ENCODE measurements at places on chromosomes 1 and 21.

DNA sequence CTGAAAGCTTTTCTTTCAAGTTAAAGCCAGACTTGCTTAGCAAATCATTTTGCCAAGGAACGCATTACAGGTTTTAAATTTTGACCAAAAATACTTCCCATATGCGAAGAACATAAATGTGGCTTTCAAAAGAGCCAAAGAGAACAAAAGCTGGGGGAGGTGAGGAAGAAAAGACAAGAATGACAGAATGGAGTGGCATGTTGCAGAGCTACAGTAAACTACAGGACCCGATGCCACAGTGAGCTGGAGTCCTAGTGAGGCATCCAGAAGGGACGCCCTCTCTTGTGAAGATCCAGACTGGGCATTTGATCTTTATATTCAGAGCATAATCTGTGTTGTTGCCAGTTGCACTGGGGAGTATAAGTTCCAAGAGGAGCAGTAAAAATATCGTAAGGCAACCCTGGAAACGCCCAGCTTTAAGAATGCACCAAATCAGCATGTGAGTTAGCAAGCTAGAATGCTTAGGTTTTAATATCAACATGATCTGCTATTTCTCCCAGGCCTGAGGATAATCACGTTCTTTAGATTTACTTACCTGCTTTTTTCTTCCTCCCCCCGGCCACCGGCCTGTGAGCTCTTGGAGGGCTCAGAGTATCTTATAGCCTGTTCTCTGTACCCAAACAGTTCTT is 48.4 kb upstream of the HOOK1 start:
- no peak for DNase-seq

- DNase-seq, result no peak
Observed at GRCh38 chr1:68497358-68497698, 446 bp upstream of the DEPDC1 start.

- DNase-seq, result no peak
Observed at GRCh38 chr1:161720956-161721737, at the start of gene FCRLB. Gene FCRLB (plus strand): TSS chr1:161721544. CDS start chr1:161722673, 1,129 bp downstream.

DNA sequence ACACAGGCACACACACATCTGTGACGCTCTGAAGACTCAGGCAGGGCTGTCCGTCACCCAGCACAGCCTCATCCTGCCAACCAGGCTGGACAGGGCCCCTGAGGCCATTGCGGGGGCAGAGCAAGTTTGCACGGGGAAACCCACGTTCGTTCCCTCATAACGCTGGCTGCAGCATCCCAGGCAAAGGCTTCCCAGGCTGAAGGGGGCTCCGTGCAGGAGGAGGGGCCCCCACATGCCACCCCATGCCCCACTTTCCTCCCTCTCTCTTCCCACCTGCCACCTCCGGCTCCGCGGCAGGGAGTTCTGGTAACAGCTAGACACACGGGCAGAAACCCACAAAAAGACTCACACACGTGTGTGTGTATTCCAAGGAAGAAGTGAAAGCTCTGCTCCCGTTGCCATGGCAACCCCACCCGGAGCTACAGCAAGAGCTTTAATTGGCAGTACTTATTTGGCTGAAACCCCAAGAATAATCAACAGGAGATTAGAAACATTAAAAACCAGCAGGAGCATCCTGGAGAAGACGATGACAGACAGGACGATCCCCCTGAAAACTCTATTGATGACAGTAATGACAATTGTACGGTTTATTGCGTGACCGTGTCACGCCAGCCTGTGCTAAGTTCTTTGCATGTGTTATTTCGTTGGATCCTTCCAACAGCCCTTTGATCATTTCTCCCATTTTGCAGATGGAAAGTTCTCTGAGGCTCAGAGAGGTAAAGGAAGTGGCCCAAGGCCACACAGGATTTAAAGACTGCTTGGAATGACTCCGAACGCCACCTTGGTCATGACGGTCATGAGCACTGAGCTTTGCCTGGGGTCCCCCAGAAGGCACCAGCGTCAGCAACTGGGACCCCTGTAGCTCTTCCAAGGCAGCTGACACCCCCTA is 247.1 kb downstream of the NPHP4 start:
- DNase-seq, result no peak

DNA sequence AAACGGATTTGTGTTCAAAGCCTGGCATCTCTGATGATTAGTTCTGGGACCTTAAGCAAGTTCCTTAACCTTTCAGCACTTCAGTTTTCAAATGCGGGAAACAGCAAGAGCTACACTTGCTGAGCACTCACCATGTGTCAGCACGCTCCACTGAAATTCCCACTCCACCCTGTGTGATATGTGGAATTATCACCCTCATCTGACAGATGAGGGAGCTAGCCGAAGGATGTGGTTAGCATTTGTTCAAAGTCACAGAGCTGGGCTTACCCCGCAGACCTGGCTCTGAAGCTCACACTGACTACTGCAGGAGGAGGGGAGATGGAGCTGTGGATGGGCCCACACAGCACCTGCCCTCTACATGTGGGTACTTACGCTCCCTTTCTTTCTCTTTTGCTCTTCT is 29.1 kb downstream of the IL12RB2 start:
- DNase-seq, result peak; percentile 49

DNA sequence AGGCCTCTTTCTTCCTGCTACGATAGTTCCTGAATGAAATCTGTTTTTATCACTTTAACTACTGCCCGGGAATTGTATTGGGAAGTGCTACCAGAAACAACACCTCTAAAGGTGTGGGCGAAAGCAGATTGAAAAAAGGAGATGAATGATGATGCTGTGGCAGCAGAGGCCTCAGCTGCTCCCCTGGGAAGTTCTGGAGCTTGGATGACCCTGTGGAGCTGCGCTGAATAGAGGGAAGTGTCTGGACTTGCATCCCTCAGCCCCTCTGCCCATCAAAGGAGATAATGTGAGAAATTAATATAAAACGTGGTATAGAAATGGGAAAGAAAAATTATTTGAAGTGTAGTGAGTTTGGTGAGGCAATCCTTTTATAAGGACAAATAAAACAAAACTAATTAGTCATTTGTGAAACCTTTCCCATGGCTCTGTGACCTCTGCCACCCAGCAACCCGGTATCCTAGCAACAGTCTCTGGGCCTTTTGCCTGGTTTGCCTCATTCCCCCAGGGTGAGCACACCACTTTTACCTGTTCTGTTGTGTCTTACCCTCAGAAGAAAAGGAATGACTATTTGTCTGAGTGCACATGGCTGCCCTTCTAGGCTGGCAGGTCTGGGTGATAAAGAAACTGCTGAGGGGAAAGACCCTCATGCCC is 21.3 kb downstream of the OVAAL start:
- DNase-seq, result no peak

DNA sequence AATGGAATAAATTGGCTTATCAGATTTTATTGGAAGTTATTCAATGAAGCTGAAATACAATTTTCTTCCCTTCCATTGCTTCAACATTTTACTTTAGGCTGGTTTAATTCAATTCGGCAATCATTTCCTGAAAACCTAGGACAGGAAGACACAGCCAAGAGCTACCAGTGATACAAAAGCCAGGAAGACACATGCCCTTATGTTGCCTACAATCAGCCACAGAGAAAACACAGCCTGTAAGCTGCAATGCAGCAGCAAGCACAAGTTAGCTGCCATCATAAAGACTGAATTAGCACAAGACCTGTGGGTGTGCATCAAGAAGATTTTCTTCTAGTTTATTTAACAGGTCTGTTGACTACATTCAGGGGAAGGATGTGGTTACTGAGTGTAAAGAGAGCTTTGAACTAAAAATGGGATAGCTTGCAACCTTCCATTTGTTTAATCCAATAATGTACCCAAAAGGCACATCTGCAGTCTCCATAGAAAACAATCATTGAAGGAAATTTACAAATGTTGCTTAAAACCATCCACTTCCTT is 193.8 kb downstream of the KCNH1 start:
- no peak for DNase-seq

- DNase-seq, result no peak
Observed at GRCh38 chr21:20998886-20999285, 677 bp downstream of the NCAM2 start.

DNA sequence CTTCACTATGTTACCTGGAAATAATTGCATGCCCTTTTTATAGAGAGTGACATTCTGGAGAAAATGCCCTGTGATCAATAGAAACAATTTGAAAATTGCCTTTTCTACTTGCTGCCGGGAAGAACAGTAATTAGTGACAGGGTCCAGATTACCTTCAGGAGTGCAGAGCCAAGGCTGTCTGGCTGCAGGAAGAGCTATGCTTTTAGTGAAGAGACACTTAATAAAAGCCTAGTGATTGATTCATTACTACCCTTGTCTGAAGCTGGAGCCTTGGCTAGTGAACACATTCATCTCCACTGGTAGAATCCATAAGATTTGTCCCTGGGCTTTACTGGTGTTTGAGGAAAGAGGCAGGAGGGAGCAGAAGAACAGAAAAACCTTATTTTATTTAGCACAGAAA is 12.9 kb upstream of the DNASE2B start:
- DNase-seq, result no peak

- DNase-seq, result no peak
Observed at GRCh38 chr21:15423676-15424445, 305.9 kb upstream of the USP25 start.

- peak; percentile 18 for DNase-seq
Observed at GRCh38 chr1:240946926-240947325, 335.0 kb upstream of the GREM2 start.

- DNase-seq, result peak; percentile 49
Observed at GRCh38 chr1:36366091-36366661, 19.5 kb downstream of the STK40 start.

DNA sequence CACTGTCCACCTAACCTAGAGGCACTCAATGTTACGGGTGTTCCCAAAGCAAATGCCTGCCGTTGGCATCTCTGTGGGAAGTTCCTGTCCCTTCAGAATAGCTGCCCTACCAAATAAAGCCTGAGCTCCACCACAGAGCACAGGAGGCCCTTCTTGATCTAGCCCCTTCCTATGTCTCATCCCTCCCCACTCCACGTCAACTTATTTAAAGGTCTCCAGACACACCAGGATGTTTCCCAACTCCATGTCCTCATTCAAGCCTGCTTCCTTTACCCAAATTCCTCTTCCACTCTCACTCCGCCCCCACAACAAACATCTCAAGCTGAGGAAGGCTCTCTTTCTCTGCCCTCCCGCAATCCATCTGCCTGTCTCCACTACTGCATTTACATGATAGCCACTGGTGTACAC is 87.7 kb downstream of the TGFBR3 start:
- DNase-seq, result no peak

GRCh38 chr1:206062464-206062863 is 9.5 kb downstream of the RHEX start:
- no peak for DNase-seq

DNA sequence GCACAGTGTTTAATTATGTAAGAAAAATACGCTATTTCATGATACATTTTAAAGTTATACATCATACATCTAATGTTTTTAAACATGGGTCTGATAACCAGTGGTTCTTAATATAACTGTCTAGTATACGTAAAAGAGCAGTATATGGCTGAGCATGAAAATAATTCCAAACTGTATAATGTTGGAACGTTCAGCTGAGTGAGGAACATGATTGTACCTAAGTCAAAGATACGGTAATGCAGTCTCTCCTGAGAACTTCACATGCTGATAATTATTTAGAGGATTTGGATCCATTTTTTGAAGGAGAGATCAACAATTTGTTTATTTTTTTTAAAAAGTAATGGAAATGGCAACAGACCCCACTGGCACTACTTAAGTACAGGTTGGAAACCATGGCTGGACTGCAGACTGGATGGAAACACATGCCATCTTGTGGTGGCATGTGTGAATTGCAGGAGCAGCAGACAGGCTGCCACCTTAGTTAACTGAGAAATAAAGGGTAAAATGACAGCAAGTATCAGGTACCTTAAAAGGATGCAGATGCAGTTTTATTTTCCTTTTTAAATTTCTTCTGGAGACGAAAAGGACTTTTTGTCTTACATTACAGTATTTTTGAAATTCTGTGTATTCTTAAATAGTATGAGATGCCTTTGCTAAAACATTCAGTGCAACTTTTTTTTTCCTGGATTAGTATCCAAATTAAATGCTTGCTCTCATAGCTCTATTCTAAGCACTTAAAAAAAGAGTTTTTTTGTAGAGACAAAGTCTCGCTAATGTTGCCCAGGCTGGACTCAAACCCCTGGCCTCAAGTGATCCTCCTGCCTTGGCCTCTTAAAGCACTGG is 73.8 kb downstream of the MTR start:
- peak; percentile 53 for DNase-seq

- no peak for DNase-seq
Observed at GRCh38 chr1:68973459-68974244, 476.8 kb upstream of the DEPDC1 start.

- DNase-seq, result no peak
Observed at GRCh38 chr1:238681021-238681420, 705.3 kb upstream of the CHRM3 start.

DNA sequence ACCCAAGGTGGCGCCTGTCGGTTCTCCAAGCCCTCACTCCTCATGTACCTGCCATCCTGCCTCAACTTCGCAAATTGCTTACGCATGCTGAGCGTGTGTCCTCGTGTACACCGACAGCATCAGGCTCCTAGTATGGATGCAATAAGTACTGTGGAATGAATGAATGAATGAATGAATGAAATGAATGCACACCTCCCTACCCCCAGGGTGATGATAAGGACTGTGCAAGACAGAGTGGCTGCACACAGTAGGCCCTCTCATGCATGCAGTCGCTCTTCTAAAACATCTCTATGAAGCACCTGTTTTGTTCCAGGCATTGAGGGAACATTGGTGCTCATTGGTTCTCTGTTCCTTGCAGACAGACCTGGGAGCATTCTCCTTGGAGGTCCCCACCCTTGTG is 49.8 kb upstream of the H6PD start:
- DNase-seq, result no peak
